Activated naive CD4-positive, alpha-beta T cell treated with anti-CD3 and anti-CD28 coated beads, Interleukin-2, amount 50 U/mL, for 72 hours (primary cell): ENCODE measurements at places on chromosomes 2 and 18.

GRCh38 chr2:175890636-175891242, 111.3 kb downstream of the LNPK start:
- no peak for DNase-seq

GRCh38 chr2:151882786-151883445, 54.7 kb upstream of the ARL5A start:
- DNase-seq, result no peak

DNA sequence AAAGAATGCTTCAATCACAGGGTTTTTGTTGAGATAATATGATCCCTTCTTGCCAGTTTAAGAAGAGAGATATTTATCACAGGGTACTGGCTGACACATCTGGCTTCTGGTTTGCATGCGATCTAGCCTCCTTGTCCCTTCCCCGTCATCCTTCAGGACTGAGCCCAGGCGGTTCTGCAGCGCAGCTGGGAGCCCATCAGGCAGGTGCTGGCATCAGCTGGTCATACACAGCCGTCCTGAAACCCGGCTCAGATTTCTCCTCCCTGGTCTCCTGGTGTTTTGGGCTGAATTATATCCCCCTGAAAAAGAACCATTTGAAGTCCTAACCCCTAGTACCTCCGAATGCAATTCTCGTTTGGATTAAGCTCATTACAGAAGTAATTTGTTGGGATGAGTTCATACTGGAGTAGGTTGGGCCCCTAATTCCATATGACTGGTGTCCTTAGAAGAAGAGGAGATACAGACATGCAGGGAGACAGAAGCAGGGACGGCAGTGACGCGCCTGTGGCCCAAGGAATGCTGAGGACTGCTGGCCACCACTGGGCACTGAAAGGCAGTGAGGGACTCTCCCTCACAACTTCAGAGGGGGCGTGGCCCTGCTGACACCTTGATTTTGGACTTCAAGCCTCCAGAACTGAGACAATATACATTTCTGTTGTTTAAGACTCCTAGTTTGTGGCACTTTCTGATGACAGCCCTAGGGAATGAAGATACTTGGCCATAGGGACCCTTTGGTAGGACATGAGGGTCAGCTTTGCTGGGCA, 83.9 kb upstream of the ODC1 start:
- DNase-seq, result peak; percentile 25

DNA sequence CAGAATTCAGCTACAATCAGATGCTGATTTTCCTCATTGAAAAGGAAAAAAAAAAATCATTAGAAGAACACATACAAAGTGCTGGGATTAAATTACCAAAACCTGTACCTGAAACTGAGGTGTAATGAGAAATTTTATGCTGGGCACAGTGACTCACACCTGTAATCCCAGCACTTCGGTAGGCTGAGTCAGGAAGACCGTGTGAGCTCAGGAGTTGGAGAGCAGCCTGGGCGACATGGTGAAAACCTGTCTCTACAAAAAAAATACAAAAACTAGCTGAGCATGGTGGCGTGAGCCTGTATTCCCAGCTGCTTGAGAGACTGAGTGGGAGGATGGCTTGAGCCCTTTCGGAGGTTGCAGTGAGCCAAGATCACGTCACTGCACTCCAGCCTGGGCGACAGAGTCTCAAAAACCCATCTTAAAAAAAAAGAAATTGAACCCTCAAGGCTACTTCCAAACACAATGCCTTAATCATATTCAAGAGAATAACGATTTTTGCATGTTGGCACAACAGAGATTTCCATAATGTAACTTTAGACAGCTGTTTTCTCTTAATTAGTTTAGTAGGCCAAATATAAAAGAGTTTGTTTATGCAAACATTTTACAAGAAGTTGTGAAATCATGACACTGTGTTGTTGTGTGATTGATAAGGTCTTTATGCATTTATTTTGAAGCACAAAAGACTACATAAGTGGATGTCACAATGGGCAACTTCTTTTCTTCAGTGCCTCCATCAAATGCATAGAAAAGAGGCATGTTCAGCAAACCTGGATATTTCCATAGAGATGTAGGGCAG, 63.9 kb downstream of the FAM161A start:
- DNase-seq, result no peak

DNA sequence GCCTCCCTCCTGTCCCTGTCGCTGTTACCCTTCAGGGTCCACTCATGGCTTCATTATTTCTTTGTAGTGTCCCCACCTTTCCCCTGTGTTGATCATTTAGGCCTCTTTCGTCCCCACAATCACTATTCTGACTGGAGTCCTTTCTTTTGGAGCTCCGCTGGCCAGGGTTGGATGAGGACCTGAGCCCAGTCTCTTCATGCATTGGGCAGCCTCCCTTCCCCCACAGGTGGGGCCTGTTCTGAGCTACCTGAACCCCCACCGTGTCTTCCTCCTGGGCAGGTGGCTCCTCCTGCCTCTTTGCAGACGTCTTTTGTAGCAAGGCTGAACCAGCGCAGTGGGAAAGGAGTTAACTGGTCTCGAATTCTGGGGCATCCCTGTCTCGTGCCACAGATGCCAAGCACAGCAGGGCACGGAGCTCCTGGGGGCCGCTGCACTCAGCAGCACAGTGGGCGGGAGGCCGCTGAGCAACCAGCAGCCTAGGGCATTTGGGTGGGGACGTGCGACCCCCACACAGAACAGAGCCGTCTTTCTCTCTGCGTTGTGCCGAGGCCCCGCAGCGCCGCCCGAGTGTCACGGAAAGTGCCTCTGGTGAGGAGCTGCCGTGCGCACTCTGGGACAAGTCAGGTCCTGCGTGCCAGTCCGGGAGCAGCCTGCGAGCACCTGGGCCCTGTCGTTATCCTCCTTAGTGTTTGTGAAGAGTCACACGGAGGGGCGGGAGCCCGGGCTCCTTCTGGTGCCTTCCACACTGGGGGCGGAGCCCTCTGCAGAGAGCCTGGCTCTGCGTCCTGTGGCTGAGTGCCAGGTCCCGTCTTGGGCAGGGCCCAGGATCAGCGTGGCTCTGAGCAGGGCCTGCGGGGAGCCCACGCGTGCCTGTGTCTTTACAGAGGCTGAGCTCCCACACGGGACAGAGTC, 130.1 kb downstream of the NFATC1 start:
- DNase-seq, result peak; percentile 58

DNA sequence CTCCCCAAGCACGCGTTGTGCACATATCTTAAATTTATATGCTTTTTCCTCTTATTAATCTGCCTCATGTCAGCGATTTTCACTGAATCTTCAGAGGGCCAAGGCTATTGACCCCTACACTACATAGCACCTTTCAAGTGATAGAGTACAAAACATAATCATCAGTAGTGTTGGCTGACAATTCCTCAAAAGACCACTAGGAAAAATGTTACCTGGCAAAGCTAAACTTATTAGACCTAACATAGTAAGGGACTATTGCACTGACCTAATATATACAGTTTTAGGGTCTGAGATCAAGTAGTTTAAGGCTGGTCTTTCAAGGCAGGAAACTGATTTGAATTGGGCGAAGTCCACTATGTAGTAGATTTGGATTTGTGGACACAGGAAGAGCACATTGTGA, 244.2 kb upstream of the ZC3H15 start:
- DNase-seq, result no peak

GRCh38 chr2:184520441-184520840, 77.9 kb upstream of the ZNF804A start:
- no peak for DNase-seq

- no peak for DNase-seq
These were observed 88.5 kb downstream of the TGIF1 start for GRCh38 chr18:3538456-3538855.

DNA sequence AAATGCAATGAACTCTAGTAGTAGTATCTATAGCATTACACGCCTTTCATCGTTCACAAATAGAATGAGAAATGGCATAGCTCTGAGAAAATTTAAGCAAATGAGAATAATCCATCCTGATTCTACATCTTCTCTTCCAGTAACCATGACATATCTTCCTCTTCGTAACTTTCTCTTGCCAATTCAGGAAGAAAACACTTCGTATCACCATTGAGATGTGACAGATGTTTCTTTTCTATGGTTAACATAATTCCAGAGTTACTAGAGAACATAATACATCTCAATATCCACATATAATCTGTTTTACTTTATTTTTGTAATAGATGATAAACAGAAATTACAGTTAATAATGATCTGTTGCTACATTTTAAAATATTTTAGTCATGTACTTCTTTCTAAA, 1527.4 kb downstream of the LRP1B start:
- no peak for DNase-seq

- DNase-seq, result no peak
These were observed 422.2 kb upstream of the MC4R start for GRCh38 chr18:60794802-60795201.

GRCh38 chr2:43057742-43058725, 168.4 kb downstream of the ZFP36L2 start:
- DNase-seq, result no peak

DNA sequence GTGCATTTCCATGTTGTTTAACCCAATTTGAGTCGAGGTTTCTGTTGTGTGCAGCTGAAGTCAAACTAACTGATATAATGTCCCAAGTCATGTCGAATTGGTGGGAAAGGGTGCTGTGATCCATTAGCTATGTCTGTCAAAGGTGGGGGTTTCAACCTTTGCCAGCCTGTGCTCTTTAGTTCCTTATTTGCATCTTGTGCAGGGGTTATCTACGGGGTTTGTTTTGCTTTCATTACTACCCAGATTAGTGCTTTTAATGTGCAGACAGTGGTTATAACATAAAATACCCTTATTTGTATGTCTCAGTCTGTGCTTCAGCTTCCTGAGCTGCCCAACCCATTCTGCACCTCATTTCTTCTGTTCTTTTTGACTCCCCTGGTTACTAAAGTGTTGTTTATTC, 271.9 kb upstream of the CXCR4 start:
- DNase-seq, result no peak

- no peak for DNase-seq
These were observed 2.6 kb downstream of the SLC14A1 start for GRCh38 chr18:45726603-45727002.

GRCh38 chr18:73945130-73945792, 202.4 kb downstream of the FBXO15 start:
- DNase-seq, result no peak

GRCh38 chr2:67516362-67516761, 119.2 kb downstream of the ETAA1 start:
- no peak for DNase-seq

DNA sequence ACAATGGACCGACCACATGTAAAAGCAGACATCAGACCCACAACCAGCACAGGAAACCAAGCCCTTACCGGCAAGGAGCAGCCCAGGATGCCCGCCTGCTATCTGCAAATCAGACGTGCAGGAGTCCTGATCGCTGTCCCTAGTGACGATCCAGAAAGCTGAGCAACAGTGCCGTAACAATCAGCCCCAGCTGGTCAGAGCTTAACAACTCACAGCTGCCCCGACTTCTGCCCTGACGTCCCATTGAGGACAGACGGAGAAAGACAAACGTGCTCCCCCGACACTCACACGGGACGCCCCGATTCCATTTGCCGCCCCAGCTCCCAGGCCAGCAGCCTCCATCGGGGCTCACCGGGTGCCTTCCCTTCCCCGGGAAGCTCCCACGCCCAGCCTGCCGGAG, 39.8 kb upstream of the PXDN start:
- DNase-seq, result no peak

- peak; percentile 49 for DNase-seq
These were observed 753 bp downstream of the ITPRIPL1 start for GRCh38 chr2:96325884-96326255.

DNA sequence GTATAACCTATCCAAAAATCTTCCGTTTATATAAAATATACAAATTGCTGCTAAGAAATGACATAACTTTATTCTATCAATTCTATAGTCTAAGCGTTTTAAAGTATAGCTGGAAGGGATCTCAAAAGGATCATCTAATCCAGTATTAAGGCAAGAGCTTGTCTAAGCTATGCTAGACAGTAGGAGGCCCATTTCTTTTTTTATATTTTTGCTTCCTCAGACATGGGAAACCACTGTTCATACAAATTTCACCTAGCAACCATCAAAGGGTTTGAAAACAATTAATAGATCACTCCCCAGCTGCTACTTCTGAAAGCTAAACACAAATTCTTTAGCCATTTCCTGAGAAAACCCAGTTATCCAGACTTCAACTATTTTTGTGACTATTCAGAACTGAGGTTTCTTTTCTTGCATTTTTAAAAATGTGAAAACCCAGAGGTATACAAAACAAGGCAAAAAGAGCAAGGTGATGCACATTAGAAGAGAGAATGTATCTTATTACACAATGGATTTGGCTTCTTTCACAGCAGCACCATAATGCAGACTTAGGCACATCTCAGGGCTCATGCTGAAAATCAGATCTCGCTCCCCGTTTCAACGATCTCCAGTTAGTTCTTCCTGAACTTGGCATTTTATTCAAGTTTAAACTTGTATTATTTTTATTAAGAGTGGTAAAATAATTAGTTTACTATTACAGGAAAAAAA, 274.4 kb downstream of the LRP1B start:
- DNase-seq, result no peak

GRCh38 chr2:223841436-223842190, 4.2 kb upstream of the AP1S3 start:
- no peak for DNase-seq

DNA sequence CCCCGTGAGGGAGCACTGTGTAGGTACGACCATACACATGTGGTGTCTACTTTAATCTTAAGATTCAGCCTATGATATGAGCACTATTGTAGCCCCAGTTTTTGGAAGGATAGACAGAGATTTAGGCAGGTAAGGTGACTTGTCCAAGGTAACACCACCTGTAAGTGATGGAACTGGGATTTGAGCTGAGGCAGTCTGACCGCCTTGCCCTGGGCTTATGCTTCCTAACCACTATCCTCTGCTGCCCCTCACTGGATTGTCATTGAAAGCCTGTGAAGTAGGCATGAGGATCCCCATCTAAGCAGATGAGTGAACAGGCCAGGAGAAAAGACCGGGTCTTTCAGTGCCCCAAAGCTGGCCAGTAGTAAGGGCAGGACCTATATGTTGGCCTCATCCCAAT, 343.8 kb downstream of the CYRIA start:
- DNase-seq, result no peak

GRCh38 chr2:190674966-190675650, 26.2 kb downstream of the NAB1 start:
- no peak for DNase-seq

DNA sequence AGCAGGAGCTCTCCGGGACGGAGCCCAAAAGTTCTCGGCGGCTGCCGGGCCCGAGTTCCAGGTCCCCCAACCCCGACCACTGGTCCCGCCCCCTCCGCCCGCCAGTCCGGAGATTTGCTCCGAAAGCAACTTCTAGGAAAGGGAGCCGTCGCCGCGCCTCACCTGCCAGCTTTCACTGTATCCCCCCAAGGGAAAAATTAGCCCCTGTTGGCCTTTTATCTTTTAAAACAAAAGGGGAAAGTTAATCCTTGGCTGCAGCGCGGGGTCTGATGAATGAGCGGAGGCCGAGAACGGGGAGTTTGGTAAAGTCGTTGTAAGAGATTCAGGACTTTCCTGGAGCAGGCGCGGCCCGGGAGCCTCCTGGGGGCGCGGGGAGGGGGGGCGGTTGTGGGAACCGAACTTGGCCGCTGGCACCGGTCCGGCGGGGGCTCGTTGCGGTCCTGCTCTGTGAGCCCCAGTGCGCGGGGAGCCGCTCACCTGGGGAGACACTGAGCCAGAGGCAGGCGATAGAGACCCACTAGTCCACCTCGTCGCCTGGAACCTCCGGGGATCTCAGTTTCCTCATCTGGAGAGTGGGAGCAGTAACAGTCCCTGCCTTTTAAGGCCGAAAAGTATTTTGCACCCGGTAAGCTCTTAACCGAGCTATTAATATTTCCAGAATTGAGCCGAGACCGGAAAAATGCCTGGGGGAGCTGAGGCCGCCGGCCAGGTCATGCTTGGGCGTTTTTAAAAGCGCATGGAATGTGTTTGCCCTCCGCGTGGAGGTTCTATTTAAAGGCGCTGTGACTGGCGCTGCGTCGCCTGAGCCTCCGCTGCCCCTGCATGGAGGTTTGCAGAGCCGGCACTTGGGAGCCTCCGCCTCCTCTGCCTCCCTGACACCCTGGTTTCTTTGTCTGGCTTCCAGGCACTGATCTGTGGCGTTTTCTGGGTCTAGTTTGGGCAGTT, 1.1 kb downstream of the EFHD1 start:
- no peak for DNase-seq
